ENCODE measurements at places on chromosomes 7 and 10.

GRCh38 chr10:88333248-88333630 lies 249.9 kb downstream of the RNLS start:
- no peak for DNase-seq

DNA sequence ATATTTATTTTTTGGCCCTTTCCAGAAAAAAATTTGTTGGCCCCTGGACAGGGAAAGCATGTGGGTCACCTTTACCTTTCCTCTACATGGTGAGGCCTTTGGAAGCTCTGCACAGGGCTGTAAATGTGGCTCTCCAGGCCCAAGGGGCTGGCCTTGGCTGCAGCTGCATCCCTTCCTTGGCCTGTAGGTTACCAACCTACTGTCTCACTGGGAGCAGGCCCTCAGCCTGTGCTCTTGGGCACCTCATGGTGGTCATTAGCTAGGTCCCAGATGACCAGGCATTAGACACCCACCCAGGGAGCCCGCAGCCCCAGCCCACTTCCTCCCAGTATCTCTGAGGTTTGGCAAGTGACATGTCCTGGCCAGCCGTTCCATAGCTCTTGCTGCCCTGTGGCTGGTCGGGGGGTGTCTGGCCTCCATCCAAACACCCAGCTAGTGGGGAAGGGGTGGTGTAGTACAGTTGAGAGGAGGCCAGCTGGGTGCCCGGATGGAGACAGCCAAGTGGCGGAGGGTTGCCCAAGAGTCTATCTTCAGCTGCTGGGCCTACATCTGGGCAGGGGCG lies 7.1 kb upstream of the CPA5 start:
- no peak for DNase-seq

DNA sequence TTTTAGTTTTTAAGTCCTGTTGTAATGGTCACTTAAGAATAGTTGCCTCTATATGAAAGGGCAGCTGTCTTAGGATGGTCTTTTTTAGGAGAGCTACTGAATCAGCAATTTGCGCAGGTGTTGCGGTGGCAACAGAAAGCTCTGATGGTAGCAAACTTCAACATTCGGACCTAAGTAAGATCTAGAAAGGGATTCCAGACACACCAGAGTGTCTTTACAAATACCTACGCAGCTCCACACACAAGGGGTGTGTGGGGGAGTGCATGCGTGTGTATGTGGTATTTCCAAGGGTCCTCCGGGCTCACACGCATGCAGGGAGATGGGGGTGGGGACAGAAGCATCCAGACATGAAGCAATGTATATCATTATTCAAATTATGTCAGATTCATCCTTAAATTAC lies 438.6 kb upstream of the MGMT start:
- DNase-seq, result no peak

DNA sequence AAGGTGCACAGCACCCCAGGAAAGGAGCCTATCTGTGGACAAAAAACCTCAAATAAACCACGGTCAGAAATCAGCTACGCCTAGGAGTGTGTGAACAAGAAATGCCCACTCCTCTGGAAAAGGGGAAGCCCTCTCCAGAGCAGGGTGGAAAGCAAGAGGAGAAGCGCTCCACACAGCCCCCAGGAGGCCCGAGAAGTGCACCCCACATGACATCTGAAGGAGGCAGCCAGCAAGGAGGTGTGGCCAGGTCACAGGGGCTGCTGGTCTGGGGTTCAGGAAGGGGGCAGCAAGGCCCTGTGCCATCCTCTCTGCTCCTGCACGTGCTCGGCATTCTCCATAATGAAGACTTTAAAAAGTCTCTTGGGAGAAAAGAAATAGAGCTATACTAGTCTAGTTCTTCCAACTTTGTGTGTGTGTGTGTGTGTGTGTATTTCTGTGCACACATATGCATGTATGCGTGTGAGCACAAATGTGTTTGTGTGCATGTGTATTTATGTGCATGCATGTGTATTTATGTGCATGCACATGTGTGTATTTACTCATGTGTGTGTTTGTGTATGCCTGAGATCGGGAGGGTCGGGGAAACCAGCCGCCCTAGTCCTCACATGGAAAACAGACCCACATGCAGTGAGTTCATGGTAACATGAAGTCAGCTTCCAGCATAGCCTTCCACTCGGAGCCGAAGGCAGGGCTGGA lies 76.5 kb downstream of the TNS3 start:
- DNase-seq, result no peak

- no peak for DNase-seq
These were observed 132.5 kb downstream of the NRP1 start for GRCh38 chr10:33201971-33202370.

GRCh38 chr7:117669818-117670217 lies 190.0 kb downstream of the CFTR start:
- no peak for DNase-seq

Measured in frontal cortex (tissue), 4 donors.